Muscle of leg (tissue), 16 donors: ENCODE measurements at places on chromosomes 11 and 22. TPM values are rescaled to one million over a fixed set of nuclear protein-coding genes. Genes with fewer than 3 reads are reported as not detected.
A peak's percentile ranks its signal among the peaks of the same experiment; 100 is the strongest.

The ENTHD1 gene
- polyA plus RNA-seq, result not detected

The MYRF gene
- 3.3 TPM for polyA plus RNA-seq

DNA sequence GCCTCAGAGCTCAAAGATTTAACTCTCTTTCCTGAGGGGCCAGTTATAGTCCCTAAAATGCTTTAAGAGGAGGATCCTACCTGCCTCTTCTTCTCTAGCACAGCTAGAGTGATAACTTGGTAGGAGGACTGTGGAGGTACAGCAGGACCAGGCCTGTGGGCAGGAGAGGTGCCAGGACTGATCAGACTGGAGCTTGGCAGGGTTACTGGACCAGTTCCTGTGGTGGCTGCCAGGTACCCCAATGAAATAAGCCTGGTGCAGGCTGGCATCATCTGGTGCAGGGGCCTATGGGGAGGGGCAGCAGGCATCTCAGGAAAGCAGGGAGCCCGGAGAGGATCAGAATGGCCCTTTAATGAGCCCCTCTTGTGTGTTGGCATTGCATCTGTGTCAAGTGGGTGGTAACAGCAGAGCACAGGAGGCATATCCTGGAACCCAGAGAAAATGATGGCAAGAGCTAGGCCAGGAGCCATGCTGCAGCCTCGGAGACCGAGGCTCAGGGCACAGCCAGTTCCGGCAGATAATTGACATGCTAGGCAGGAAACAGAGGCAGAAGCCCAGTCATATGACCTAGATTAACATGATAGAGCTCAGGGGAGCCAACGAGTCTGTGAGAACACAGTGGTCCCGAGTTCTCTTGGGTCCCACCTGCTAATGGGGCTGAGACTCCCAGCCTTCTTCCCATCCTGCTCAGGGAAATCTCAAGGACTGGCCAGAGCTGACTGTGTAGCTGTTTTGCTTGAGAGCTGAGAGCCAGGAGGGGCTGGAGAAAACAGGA lies 187.5 kb upstream of the ZBED5 start:
- no peak for DNase-seq

DNA sequence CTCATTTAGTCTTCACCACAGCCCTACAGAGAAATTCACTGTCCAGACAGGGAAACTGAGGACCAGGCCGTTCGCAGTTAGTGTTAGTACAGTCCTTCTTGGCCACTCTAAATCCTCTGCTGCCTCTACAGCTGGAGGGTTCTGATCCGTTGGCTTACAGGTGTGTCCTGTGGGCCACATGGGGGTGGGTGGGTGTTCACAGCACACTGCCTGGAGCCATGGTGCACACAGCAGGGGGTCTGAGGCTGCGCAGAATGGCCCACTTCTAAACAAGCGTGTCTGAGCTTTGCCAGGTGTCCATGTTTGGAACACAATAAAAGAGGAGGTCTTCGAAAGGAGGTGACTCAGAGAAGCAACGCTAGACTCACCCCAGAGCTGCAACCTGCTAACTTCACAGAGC lies 249.0 kb downstream of the ST3GAL4 start:
- no peak for DNase-seq

DNA sequence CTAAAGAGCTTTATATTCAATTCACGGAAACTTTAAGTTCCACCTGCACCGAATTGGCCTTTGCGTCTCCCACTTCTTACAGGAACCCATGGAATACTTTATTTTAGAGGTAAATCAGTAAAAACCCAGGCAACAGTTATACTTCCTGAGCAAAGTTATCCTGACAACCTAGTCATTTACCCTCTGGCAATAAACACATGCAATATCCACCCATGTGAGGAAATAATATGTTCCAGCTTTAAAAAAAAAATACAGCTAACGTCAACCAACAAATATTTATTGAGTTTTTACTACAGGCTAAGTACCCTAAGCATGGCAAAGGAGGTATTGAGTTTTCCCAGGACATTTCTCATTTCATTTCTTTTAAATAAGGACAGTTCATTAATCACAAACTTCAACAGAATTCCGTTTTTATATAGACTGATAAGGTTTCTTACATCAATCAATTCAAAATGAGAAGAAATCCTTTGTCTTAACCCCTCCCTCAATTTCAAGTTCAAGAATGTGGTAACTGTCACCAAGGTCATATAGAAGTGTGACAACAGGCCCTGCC lies 38.3 kb upstream of the CCDC34 start:
- DNase-seq, result no peak

GRCh38 chr11:131980888-131981668 lies 610.7 kb downstream of the NTM start:
- DNase-seq, result peak; percentile 69

- peak; percentile 56 for DNase-seq
Observed at GRCh38 chr11:8732748-8733241, 50.2 kb downstream of the RPL27A start.

GRCh38 chr11:78039919-78040671 lies 17.0 kb upstream of the KCTD14 start:
- peak; percentile 71 for DNase-seq

- DNase-seq, result peak; percentile 54
Observed at GRCh38 chr22:26461188-26461810, 22.3 kb downstream of the HPS4 start.

GRCh38 chr11:110513846-110514437 lies 84.2 kb downstream of the FDX1 start:
- peak; percentile 88 for DNase-seq

DNA sequence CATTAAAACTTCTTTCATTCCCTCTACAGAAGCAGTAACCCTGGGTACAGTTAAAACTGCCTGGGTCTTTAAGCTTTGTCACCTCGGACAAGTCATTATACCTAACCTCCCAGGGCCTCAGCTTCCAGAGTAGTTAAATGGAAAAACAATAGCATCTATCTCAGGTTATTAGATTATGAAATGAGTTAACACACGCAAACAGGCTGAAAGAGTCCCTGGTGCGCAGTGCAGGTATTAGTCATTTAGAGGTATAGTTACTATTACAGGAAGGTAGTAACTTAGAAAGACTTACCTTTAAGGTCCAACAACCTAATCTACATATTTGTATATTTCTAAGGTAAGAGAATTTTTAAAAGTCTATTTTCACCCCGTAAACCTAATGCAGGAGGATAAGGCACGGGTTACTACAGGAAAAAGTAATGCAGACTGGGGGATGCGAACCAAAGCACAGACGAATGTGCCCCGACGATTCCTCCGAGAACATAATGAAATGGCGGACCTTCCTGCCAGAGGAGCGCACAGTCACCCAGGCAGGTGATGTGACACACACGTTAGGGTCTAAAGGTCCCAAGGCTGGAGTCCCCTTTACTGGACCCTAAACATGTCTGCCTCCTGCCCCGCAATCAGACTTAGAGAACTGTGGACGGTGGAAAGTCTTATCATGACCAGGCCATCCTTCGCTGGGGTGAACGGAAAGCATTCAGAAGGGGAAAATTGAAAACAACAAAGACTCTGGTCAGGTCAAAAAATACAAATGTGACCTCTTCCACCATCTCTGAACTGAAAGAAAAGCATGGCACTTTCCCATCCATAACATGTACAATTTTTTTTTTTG lies 1.3 kb downstream of the NAP1L4 start:
- peak; percentile 16 for DNase-seq

DNA sequence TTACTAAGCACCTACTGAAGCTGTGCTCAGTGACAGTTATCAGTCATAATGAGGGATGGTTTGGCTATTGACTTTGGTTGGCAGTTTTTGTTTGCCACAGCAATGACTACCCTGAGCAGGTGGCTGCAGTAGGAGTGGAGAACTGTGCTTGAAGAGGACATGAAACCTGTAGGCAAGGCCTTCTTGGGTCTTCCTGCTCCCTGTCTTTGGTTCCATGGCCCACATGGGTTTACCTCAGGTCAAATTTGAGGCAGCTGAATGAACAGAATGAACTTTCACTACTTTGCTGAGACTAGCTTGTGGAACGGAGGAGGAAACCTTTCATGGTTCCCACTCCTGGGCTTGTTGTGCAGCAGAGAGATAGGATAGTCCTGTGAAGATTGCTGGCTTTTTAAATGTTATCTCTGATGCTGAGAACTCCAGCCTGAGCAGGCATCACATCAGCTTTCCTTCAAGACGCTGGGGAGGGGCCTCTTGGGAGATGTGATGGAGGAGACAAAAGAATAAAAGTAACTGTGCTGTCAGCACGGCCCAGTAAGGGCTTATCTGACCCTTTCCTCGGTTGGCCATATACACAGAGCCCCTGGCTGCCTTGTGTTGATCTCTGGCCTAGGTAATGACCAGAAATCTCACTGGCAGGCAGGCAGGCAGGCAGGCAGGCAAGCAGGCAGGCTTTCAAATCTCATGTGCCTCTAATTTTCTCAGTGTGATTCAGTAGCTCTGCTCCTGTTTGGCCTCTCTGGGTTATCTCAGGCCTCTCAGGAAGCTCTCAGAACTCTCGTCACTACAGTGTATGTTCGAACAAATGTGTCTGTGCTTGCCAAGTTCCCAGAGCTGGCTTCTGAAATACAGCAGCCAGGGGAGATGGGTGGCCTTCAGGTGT lies 12.0 kb downstream of the STIM1 start:
- DNase-seq, result peak; percentile 33

DNA sequence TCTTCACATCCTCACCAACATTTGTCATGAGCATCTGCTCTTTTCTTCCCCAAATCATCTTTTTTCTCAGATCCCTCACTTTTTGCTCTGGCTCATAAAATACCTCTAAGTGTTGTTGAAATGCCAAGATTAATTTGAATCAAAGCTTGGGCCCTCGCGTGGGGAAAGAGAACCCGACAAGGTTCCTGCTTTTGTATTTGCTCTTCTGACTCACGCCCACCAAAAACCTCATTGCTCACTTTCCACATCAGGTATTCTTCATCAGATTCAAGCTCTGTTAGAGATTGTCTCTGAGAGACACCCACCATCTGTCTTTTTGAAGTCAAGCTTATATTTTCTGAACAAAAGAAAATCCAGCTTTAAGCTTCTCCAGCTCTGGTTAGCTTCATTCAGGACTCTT lies 52.9 kb upstream of the FBXO3 start:
- DNase-seq, result no peak
